ENCODE measurements at places on chromosomes 4 and X. TPM values are rescaled to one million over a fixed set of nuclear protein-coding genes. Genes with fewer than 3 reads are reported as not detected.

- H3K36me3 ChIP-seq = peaks cover 4% of the 10 kb centered on the region
- peak; percentile 52 for DNase-seq
- H3K4me3 ChIP-seq = peak overlapping the region; percentile 45
- H3K27me3 ChIP-seq = peaks cover 7% of the 10 kb centered on the region
- H3K27ac ChIP-seq = peak overlapping the region; percentile 76
- H3K4me1 ChIP-seq = peaks cover 39% of the 10 kb centered on the region
Measured at GRCh38 chr4:38177641-38178391, 217.6 kb downstream of the PTTG2 start.

GRCh38 chrX:12702509-12703091 is 88.6 kb upstream of the PRPS2 start:
- peak; percentile 21 for DNase-seq
- no peak overlapping the region for H3K27ac ChIP-seq
- no peaks in the 10 kb centered on the region for H3K36me3 ChIP-seq
- no peaks in the 10 kb centered on the region for H3K4me1 ChIP-seq

- no peak for DNase-seq
- no peak overlapping the region for H3K27ac ChIP-seq
- H3K4me1 ChIP-seq = no peaks in the 10 kb centered on the region
- H3K36me3 ChIP-seq = no peaks in the 10 kb centered on the region
Measured at GRCh38 chr4:40848251-40848650, 98.5 kb downstream of the NSUN7 start.

Gene MSN
- 627 TPM for total RNA-seq

GRCh38 chr4:116870686-116871085 is 214.7 kb downstream of the TRAM1L1 start:
- H3K36me3 ChIP-seq = no peaks in the 10 kb centered on the region
- DNase-seq = no peak
- no peak overlapping the region for H3K4me3 ChIP-seq
- H3K4me1 ChIP-seq = no peaks in the 10 kb centered on the region
- no peak overlapping the region for H3K27ac ChIP-seq
- H3K27me3 ChIP-seq = no peaks in the 10 kb centered on the region

GRCh38 chr4:124433044-124433443 is 279.5 kb downstream of the ANKRD50 start:
- no peaks in the 10 kb centered on the region for H3K27me3 ChIP-seq
- H3K36me3 ChIP-seq = no peaks in the 10 kb centered on the region
- no peak for DNase-seq
- no peak overlapping the region for H3K27ac ChIP-seq
- H3K4me3 ChIP-seq = no peak overlapping the region
- H3K4me1 ChIP-seq = no peaks in the 10 kb centered on the region

Gene SMIM31
- not detected for total RNA-seq

Gene HTRA3
- not detected for total RNA-seq

DNA sequence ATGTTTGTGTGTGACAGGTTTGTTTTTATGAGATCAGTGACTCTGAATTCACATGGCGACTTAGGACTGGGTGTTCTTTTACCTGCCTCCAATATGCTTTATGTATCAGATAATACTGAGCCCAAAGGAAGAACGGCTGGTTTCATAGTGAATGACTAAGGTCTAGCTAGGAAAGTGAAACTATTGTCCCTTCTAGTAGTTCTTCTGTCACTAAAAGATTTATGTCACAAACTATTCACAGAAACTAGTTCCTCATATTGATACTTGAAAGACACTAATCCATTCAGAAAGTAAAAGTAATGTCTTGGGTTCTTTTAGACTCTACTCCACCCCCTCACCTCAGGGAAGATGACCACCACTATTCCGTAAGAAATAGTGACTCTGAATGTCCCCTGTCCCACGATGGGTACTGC is 81.7 kb downstream of the EGF start:
- no peaks in the 10 kb centered on the region for H3K36me3 ChIP-seq
- no peak overlapping the region for H3K27ac ChIP-seq
- no peaks in the 10 kb centered on the region for H3K27me3 ChIP-seq
- peaks cover 22% of the 10 kb centered on the region for H3K4me1 ChIP-seq

Gene UGT2B17
- total RNA-seq = not detected

GRCh38 chr4:88101165-88101564 is 57.3 kb downstream of the ABCG2 start:
- H3K36me3 ChIP-seq = no peaks in the 10 kb centered on the region
- H3K4me1 ChIP-seq = no peaks in the 10 kb centered on the region
- H3K4me3 ChIP-seq = no peak overlapping the region
- no peak for DNase-seq
- peaks cover 13% of the 10 kb centered on the region for H3K27me3 ChIP-seq

GRCh38 chr4:54315561-54316538 is 86.8 kb downstream of the PDGFRA start:
- H3K4me3 ChIP-seq = no peak overlapping the region
- no peaks in the 10 kb centered on the region for H3K36me3 ChIP-seq
- peaks cover 6% of the 10 kb centered on the region for H3K27me3 ChIP-seq
- peaks cover 17% of the 10 kb centered on the region for H3K4me1 ChIP-seq
- H3K27ac ChIP-seq = no peak overlapping the region

Gene RTL9
- total RNA-seq = not detected

GRCh38 chr4:127708985-127709384 is 21.2 kb upstream of the SLC25A31 start:
- H3K4me3 ChIP-seq = no peak overlapping the region
- no peak overlapping the region for H3K27ac ChIP-seq
- peaks cover 2% of the 10 kb centered on the region for H3K27me3 ChIP-seq

Gene SOX3
- total RNA-seq = not detected

GRCh38 chr4:109739547-109739946 is 9.7 kb upstream of the PLA2G12A start:
- H3K36me3 ChIP-seq = no peaks in the 10 kb centered on the region
- H3K27ac ChIP-seq = no peak overlapping the region
- no peak for DNase-seq
- H3K4me3 ChIP-seq = no peak overlapping the region
- H3K4me1 ChIP-seq = no peaks in the 10 kb centered on the region

Gene HTN3
- not detected for total RNA-seq

Gene DMRTC1B
- total RNA-seq = not detected

DNA sequence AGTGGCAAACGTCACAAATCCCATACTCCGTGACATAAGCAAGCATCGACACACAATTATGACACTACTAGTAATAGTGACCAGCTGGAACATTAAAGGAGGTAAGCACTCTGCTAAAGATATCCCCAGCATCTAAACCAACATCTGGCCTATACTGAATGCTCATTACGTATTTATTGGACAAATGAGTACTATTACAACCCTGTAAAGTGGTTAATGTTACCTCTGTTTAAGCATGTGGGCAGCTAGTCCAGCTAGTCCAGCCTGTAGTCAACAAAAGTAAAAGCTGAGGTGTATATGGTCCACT is 419 bp upstream of the RPGR start:
- H3K4me3 ChIP-seq = peak overlapping the region; percentile 86
- H3K27ac ChIP-seq = peak overlapping the region; percentile 92
- no peaks in the 10 kb centered on the region for H3K36me3 ChIP-seq
- peaks cover 26% of the 10 kb centered on the region for H3K4me1 ChIP-seq

Gene RBMXL3
- total RNA-seq = not detected

GRCh38 chr4:86035688-86036087 is 324.2 kb downstream of the MAPK10 start:
- no peaks in the 10 kb centered on the region for H3K4me1 ChIP-seq
- H3K4me3 ChIP-seq = no peak overlapping the region
- DNase-seq = no peak
- H3K27ac ChIP-seq = no peak overlapping the region
- no peaks in the 10 kb centered on the region for H3K36me3 ChIP-seq
- no peaks in the 10 kb centered on the region for H3K27me3 ChIP-seq

Gene PGM2
- total RNA-seq = 54.5 TPM

GRCh38 chr4:24003496-24003895 is 113.6 kb upstream of the PPARGC1A start:
- H3K4me1 ChIP-seq = no peaks in the 10 kb centered on the region
- H3K27me3 ChIP-seq = no peaks in the 10 kb centered on the region
- no peaks in the 10 kb centered on the region for H3K36me3 ChIP-seq
- no peak overlapping the region for H3K27ac ChIP-seq

DNA sequence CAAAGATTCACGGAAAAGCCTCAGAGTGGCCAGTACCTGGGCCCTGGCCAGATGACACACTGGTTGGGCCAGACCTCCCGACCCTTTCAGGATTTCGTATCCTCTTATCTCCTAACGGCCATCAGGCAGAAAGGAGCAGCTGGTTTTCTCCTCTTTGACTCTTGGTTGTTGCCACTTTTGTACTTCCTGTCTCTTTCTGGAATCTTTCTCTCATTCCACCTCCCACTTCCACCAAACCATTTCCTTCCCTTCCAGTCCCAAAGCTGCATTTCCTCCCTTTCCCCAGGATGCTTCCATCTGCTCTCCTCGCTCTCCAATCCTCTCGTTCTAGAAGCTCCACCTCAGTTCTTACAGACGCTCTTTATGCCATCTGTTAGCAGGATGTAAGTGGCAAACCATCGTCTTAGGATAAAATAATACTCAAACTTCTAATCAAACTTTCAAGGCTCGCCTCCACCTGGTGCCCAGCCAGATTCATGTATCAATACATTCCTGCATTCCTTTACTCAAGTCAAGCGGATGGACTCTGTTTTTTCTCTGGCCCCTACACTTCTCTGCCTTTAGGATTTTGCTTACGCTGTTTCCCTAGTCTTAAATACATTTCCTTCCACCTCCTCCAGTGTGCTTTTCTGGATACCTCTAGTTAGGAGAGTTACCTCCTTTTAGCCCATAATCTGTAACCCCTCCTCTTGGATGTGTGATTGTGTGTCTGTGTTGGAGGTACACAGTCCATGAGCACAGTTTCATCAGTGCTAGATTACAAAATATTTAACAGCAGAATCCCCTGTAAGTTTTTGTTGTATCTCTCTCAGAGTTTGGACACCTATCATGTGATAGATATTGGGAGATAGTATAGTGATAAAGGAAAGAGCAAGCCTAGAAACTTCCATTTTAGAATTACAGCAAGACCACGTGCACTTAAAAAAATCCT is 70.4 kb downstream of the LDB2 start:
- H3K4me1 ChIP-seq = no peaks in the 10 kb centered on the region

Gene EPHA5
- not detected for total RNA-seq

Gene POU3F4
- total RNA-seq = not detected
